ENCODE measurements at places on chromosomes 13 and 19.

DNA sequence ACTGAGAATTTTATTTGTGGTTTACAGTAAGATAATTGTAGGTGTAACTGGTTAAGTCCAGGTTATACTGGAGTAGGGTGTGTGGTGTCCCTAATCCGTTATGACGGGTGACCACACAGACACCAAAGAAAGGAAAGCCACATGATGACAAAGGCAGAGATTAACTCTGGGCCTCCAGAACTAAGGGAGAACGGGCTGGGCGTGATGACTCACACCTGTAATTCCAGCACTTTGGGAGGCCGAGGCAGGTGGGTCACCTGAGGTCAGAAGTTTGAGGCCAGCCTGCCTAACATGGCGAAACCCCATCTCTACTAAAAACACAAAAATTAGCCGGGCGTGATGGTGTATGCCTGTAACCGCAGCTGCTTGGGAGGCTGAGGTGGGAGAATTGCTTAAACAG, 10.2 kb upstream of the FUT2 start:
- no peak for DNase-seq

DNA sequence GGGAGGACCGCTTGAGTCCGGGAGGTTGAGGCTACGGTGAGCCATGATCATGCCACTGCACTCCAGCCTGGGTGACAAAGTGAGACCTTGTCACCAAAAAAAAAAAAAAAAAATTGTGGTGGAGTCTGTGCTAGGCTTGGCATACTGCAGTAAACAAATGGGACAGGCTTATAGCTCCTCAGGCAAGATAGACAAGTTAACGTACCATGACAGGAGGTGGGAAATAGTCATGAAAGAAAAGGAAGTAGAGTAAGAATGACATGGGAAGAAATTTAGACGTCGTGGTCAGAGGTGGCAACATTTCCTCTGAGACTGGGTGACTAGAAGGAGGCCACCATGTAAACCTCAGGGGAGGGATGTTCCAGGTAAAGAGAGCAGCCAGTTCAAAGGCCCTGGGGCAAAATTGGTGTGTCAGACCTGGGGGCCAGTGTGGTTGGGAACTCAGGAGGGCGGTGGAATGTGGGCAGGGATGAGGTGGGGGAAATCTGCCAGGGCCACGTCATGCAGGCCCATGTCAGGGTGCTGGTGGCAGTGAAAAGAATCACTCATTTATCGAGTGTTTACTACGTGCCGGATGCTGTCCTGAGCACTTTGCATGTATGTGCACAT, 5.6 kb downstream of the SNRPA start:
- DNase-seq = no peak

DNA sequence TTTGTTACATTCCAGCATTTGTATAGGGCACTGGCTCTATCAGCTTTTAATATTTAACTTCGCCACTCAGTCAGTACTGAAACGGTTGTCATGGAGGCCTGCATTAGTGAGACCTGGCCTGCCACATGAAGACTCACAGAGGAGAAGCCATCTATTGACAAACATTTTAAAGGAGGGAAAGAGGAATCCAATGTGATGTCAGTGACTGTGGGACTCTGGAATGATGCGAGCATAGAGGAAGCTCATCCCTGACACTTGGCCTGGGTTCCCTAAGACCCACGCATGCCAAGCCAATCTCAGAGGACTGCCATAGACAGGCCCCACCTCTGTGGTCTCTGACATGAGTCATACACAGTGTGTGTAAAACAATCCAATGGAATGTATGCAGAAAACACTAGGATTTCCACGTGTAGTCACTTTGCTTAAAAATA, 7.9 kb upstream of the DPY19L3 start:
- no peak for DNase-seq

DNA sequence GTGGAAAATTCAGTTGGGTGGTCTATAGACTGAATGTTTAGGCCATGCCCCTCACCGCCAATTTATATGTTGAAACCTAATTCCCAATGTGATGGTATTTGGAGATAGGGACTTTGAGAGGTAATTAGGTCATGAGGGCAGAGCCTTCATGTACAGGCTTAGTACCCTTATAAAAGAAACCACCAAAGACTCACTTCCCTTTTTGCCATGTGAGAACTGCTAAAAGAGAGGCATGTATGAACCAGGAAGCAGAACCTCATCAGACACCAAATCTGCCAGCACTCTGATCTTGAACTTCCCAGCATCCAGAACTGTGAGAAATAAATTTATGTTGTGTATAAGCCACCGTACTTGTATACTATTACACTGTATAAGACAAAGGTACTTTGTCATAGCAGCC, 40.6 kb downstream of the UQCRFS1 start:
- DNase-seq = no peak

DNA sequence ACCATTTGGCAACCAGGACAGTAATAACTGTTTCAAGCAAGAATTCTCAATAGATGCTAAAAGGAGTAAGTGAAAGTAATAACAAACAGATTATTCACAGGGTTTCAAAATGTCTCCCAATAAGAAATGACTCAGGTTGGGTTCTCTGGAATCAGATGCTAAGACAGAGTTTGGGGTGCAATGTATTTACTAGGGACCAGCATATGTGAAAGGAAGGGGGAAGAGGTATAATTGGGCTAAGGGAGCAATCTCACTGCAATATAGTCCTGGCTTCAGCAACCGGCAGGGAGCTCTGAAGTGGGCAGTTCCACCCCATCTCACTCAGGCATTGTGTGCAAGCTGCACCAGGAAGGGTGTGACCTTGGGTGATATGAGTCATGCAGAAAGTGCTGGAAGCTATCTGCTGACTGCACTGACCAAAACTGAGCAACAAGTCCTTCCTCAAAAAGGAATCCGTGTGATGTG, 23.4 kb downstream of the ZDHHC20 start:
- no peak for DNase-seq

GRCh38 chr13:111493468-111493867, 173.0 kb downstream of the TEX29 start:
- DNase-seq = no peak

All from NCI-H2029 treated with DMSO at 0.1 percent for 48 hours (cell line).